Activated T-cell treated with anti-CD3 and anti-CD28 coated beads for 1 hour (primary cell): ENCODE measurements at places on chromosomes 11 and 22.

- no peak for DNase-seq
Observed at GRCh38 chr11:65502555-65503367, 3.9 kb downstream of the MALAT1 start.

DNA sequence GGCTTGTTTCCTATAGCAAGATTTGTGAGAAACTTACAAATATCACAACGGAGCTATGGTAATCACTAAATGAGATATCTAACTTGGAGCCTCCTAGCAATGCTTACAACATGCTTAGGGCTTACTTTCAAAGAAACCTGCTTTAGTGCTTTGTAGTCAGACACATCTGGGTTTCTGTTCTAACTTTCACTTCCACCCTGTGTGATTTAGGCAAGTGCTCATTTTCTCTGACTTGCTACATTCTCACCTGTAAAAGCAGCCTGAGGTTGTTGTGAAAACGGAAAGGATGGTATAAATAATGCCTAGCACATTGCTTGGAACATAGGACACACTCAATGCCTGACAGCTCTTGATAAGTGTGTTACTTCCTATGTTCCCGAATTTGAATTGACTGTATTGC is 45.6 kb downstream of the LRRC4C start:
- DNase-seq, result no peak

DNA sequence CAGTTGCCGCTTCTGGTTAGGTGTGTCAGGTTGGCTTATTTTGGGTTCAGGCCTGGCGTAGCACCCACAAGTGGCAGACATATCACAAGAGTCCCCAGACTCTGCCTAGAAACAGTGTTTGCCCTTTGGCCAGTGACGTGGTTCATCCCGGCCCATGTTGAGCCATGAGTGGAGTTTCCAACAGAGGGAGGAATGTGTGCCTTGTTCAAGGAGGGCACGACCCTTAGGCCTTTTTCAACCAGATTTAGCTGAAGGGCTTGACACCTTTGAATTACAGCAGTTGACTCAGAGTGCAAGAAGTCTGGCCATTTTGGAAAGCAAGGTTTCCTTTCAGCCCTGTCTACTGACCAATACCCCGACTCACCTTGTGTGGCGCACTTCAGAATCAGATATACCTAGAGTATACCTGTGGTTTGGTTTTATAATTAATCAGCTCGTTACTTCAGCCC is 15.1 kb upstream of the AIFM3 start:
- no peak for DNase-seq

GRCh38 chr11:92198268-92198667 is 26.4 kb upstream of the FAT3 start:
- DNase-seq, result no peak
